ENCODE measurements at places on chromosomes 12 and 14. TPM values are rescaled to one million over a fixed set of nuclear protein-coding genes. Genes with fewer than 3 reads are reported as not detected.

DNA sequence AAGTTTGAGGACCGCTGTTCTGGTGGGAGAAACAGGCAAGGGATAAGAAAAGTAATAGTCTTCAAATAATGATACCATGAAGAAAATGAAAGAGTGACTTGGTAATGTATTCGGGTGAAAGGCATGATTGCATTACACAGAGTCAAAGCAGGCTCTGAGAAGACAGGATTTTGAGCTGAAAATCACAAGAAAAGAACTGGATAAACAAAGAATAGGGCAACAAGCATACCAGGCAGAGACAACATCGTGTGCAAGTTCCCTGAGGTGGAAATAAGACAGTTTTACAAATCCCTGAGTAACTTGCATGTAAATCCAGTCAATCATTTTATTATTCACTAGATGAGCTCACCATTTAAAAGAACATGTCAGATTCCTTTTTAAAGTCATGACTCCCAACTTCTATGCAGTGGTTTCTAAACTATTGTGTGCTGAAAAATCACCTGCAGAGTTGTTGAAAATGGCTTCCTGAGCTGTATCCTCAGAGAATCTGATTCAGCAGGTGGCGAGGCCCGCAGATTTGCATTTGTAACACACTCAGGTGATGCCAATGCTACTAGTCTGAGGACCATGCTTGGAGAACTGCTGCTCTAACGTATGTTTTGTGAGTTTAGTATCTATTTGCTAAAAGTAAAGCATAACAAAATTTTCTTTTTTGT, 133.0 kb upstream of the ABCD2 start:
- no peak for DNase-seq

GRCh38 chr14:92844204-92844603, 50.1 kb downstream of the GOLGA5 start:
- DNase-seq, result no peak

- no peak for DNase-seq
Observed at GRCh38 chr14:88933191-88933590, 108.7 kb downstream of the TTC8 start.

Gene ANKRD13A
- 88.2 TPM for total RNA-seq

Gene INHBC
- total RNA-seq, result not detected

DNA sequence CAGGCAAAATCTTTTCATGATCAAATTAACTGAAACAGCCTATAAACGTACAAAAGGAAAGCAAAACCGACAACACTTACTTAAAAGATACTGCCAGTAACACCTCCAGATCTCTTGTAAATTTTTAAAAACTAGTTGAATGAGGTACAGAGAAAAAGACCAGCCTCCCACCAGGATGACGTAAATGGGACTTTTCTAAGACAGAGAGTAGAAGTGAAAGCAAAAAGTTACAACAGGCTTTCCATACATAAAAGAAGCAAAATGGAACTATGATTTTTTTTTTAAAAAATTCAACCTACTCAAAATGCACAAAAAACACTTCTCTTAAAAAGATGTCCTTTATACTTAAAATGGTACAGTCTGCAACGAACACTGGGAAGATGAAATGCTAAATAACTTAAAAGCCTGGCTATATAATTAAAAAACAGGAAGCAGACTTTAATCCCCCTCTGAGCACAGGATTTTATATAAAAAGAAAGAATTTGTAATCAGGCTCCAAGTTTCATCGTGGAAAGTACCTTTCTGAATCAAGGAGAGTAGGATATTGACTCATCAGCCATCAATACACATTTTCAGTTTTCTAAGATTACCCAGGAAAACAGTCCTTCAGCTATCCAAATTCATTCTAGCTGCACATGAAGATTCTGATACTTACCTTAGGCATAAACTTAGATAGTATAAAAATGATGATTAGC, 14.2 kb upstream of the MYO1A start:
- no peak for DNase-seq

- DNase-seq, result no peak
Observed at GRCh38 chr12:88559772-88560171, 20.5 kb downstream of the KITLG start.

DNA sequence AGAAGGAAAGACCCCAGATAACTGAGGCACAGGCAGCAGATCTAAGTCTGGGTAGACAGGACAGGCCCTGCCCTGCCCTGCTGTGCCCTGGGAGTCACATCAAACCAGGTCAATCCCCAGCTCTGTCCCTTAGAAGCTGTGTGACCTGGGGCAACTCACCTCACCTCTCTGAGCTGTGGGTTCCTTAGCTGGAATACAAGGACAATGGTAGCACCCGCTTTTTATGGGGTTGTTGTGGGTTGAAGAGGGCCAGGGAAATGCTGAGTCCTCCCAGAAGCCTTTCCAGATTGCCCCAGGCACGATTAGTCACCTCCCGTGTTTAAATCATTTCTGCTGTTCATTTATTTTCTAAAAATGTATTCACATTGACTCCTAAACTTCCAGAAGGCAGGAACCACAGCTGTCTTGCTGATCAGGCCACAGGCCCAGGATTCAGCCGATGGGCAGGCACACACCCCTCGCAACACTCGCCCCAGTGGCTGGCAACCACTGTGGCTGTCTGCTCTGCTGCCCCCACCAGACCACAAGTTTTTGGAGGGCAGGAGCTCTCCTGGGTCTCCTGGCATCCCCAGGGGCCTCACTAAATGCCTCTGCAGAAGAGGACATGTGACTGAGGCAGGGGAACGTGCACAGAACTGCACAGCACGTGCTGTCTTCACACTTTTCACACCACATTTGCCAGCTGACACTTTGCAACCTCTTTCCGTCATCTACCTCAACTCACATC, 3.0 kb downstream of the SELPLG start:
- DNase-seq, result no peak

GRCh38 chr14:93049867-93050331, 65.8 kb downstream of the ITPK1 start:
- no peak for DNase-seq

DNA sequence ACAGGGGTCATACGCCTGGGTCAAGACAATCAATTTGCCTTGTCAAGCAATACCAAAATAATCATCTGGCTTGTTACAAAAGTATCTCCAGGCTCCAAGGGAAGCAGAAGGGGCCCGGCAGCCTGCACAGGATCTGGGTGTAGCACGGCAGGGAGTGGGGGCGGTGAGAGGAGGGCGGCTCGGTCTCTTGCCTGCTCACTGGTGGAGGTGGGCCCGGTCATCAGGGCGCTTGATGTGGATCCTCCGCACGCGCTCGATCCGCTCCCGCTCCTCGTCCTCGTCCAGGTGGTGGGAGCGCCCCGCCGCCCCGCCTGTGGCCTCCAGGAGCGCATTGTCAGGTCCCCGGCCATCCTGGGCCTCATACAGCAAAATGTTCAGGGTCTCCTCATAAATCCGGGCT, 25.7 kb downstream of the KCTD10 start:
- no peak for DNase-seq

DNA sequence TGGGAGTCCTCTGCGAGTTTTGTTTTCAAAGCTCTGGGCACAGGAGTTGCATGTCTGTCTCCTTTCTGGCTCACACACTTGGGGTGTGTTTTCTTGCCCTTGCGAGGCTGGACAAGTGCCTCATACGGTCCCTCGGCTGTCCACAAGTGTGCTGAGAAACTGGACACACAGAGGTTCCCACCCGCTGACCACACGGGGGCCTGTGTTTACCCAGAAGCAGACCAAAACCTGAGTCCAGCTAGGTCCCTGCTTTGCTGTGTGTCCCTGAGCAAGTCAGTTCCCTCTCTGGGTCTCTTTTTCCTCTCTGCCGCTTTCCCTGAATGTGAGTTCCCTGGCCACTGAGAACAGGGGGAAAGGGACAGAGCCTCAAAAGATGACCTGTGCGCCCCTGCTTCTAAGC, 678 bp upstream of the OAS2 start:
- no peak for DNase-seq

DNA sequence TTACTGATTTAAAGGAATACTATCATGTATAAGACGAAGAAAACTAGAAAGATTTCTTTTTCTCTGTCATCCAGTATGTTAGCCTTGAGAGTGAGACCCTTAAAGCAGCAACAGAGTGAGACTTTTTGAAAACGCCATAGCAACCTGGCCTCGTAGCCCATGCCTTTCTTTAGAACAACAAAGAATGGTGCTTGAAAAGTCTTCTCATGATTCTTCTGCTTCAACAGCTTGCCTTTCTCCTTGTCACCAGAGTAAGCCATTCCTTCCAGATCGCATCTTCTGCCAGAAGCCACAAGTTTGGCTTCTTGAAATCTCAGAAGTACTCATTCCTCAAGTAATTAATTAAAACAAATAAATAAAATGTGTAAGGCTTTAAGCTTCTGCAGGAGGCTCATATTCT, 109.3 kb downstream of the PDE3A start:
- DNase-seq, result no peak

Gene LGR5
- 0.15 TPM for total RNA-seq

Gene SLC39A2
- total RNA-seq, result 0.59 TPM

Gene C12orf54
- total RNA-seq, result 0.64 TPM

Gene MYO1H
- 0.16 TPM for total RNA-seq

Gene GNB3
- 0.80 TPM for total RNA-seq

Gene GPRC5A
- total RNA-seq, result 40.1 TPM

- no peak for DNase-seq
Observed at GRCh38 chr14:95121911-95122620, 35.3 kb downstream of the DICER1 start.

Gene SMOC1
- 2.9 TPM for total RNA-seq

Gene C12orf56
- not detected for total RNA-seq

DNA sequence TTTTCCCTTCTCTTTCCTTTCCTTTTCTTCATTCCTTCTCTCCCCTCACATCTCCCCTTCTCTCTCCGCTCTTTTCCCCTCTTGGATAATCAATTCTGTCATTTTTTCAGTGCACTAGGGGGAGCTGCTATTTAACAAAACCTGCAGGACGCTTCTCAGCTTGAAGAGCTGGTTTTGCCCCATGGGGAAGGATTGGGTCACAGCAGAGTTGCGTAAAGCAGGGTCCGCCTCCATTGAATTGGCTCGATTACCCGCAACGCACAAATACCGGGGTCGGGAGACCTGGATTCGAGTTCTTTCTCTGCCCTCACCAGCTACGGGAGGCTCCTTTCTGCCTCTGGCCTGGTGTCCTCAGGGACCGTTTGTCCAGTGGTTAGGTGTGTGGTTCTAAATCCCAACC, 42.1 kb upstream of the CHGA start:
- no peak for DNase-seq

Gene WIF1
- total RNA-seq, result not detected

Gene LHX5
- not detected for total RNA-seq

GRCh38 chr12:93680006-93680405, 2.8 kb downstream of the CRADD start:
- no peak for DNase-seq

GRCh38 chr14:102481371-102481770, 28.2 kb downstream of the ANKRD9 start:
- no peak for DNase-seq

Gene SERPINA9
- total RNA-seq, result not detected

DNA sequence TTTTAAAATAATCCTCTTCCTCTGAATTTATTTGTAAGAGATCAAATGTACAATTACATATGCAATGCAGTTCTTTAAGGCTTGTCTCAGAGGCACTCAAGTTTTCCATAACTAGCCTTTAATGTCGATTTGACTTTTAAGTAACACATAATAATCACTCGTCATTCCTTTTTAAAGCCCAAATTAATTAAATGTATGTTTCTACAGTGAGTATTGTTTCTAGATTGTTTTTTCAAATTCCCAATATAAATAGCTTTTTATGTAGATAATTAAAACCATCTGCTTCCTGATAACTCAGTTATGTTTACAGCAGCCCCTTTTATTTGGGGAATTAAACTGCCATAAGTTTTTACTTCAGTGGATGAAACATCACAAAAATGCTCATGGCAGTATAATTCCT, 185.1 kb downstream of the ETNK1 start:
- no peak for DNase-seq

GRCh38 chr12:95918194-95918993, 24.0 kb downstream of the CCDC38 start:
- no peak for DNase-seq

Measured in breast epithelium (tissue), 4 donors.